Amniotic stem cell (primary cell): ENCODE measurements at places on chromosomes 7 and 10.

DNA sequence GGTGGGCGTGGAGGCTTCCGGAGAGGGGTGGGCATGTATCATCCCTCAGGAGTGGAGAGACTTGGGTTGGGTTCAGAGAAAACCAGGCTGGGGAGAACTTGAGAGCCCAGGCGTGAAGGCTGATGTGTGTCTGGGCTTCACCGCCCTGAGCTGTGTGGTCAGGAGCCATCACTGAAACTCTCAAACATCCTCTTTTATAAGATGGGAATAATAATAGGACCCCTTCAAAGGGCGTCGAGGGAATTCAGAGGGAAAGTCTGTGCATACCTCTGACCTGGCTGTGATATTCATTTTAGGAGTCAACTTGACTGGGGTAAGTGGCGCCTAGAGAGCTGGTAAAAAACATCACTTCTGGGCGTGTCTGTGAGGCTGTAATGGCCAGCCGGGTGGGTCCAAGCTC, 21.1 kb upstream of the PSMG3 start:
- DNase-seq, result no peak

DNA sequence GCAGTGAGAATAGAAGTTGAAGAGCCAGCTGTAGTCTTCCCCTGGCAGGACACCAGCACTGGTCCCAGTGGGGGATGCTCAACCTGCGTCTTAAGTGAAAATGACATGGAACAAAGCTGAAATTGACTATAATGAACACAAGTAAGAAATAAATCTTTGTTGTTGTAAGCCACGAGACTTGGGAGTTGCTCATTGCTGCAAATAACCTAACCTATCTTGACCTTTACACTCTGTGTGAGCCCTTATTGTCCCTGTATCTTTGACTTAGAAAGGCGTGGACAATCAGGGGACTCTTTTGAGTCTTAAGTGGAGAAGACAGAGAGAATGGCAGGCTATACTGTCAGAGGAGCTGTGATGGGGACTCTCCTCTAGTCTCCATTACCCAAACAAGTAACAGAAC, 16.9 kb downstream of the ZC3HAV1L start:
- no peak for DNase-seq

DNA sequence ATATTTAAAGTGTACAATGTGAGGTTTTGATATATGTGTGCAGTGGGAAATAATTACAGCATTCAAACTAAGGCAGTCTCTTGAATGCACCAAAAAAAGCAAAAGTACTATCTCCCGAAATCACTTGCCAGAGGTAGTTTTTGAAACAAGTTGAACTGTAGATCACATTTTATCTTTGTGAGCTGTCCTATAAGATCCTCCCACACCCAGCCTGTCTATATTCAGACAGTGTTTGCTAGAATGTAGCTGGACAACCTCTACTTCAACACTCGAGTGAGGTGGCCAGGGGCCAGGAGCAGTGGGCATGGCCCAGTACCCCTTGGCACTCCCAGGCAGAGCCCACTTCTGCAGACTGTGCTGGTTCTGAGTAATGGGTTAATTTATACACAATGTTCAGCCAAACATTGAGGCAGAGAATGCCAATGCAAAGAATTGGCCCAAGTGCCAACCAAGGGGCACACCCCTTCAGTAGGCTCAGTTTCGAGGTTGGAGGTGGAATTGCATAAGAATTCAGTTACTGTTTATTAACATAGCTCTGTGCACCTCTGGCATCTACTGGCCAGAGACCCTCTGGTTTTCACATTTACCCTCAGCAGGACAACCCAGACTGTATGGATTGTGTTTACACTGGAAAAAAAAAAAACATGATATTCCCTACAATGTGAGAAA, 70.5 kb downstream of the AHR start:
- DNase-seq, result no peak

DNA sequence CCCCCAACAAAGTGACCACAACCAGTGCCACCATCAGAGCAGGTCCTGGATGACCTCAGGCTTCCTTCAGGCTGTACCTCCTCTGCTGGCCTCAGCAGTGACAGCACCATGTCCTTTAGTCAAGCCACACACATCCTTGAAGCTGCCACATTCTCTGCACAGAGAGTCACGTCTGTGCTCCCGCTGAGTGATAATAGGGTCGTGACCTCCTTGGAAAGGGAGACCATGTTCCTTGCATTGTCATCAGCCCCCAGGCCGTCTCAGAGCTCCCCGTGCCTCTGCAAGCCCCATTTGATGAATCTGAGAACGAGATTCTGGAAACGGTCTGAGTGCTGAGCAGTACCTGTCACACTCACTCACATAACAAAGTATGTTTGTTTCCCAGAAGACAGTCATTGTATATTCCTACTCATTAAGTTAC, 106.5 kb upstream of the PRR15 start:
- DNase-seq, result no peak

DNA sequence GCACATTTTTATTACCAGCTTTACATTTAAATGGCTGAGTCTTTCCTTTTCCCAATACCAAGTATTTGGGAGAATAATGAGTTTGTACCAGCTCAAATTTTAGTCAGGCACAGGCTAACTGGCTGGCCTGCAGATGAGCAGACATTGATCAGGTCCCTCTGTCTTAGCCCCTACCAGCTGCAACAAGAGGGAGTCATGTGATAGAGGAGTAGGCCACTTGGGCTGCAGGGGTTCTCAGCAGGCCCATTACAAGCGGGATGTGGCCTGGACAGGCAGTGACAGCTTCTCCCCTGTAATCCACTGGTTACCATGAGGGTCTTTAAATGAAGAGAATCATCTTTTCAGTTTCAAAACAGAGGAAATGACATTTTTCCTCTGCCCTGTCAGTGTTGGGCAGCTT, 283.6 kb downstream of the SUGCT start:
- no peak for DNase-seq

- no peak for DNase-seq
Observed at GRCh38 chr7:87375662-87376435, 30.4 kb downstream of the CROT start.

DNA sequence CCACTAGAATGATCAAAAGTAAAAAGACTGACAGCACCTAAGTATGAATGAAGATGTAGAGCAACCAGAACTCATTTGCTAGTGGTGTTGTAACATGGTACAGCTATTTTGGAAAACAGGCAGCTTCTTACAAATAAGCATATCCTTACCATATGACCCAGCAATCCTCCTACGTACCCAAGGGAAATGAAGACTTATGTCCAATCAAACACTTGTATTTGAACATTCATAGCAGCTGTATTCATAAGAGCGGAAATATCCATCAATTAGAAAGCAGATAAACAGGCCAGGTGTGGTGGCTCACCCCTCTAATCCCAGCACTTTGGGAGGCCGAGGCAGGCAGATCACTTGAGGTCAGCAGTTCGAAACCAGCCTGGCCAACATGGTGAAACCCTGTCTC, 53.0 kb downstream of the KLRG2 start:
- DNase-seq, result no peak

GRCh38 chr10:80786322-80786721, 248.6 kb downstream of the SH2D4B start:
- no peak for DNase-seq

- DNase-seq, result no peak
Observed at GRCh38 chr7:30150711-30151110, 15.9 kb downstream of the MTURN start.

GRCh38 chr7:17183630-17184328, 114.7 kb upstream of the AHR start:
- no peak for DNase-seq

GRCh38 chr10:118689070-118689858, 65.5 kb downstream of the CACUL1 start:
- DNase-seq, result no peak

GRCh38 chr7:84412161-84412969, 217.8 kb upstream of the SEMA3A start:
- DNase-seq, result peak; percentile 74

- no peak for DNase-seq
Observed at GRCh38 chr10:123574109-123574698, 92.0 kb upstream of the GPR26 start.

GRCh38 chr10:1954300-1954699, 217.0 kb upstream of the ADARB2 start:
- DNase-seq, result no peak

- no peak for DNase-seq
Observed at GRCh38 chr7:154836021-154836448, 166.9 kb downstream of the PAXIP1 start.

- no peak for DNase-seq
Observed at GRCh38 chr7:43513251-43513650, 69.7 kb upstream of the STK17A start.

DNA sequence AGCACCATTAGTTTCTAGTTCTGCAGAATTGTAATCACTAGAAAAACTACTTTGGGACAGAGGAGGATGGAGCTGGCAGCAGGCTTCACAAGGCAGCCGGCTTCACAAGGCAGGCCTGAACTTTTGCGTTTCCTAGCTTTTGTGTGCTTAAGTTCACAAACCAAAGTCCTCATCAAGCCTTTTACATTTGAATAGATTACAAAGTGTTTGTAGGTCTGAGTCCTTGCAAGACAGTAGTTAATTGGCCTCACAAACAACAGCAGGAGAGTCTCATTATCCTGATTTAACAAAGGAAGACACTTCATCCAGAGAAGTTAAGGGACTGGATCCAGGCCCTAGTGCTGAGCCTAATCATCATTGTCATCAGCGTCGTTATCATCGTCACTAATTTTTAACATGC, 147.8 kb upstream of the AUTS2 start:
- no peak for DNase-seq

DNA sequence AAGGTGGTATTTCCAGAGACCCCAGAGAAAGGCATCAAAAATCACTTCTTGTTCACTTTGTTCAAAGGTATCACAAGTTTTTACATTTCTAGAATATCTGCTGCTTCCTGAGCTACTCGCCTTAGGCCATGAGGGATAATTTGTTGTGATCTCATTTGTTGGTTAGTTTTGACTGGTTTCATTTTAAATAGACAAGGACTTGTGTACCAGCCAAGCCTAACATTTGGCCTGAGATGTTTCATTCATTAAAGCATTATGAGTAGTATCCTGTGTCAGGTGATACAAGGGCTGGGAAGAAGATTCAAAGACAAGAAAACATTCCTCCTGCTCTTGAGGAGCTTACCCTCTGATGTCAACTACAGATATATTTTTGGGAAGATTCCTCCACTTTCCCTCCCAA, 170.3 kb upstream of the FAM171A1 start:
- peak; percentile 7 for DNase-seq

- DNase-seq, result no peak
Observed at GRCh38 chr10:48750019-48750418, 65.3 kb downstream of the WDFY4 start.

GRCh38 chr7:1691601-1692514, 21.8 kb downstream of the ELFN1 start:
- no peak for DNase-seq

GRCh38 chr10:72801263-72801868, 92.2 kb upstream of the OIT3 start:
- DNase-seq, result no peak

- DNase-seq, result no peak
Observed at GRCh38 chr10:3213758-3214515, 41.4 kb upstream of the PITRM1 start.

GRCh38 chr7:10579561-10579960, 394.1 kb upstream of the PHF14 start:
- DNase-seq, result no peak

GRCh38 chr10:26773633-26774032, 76.1 kb downstream of the PDSS1 start:
- DNase-seq, result no peak

GRCh38 chr7:86784765-86785164, 141.1 kb downstream of the GRM3 start:
- no peak for DNase-seq

GRCh38 chr7:55413442-55413841, 48.3 kb downstream of the LANCL2 start:
- no peak for DNase-seq

- no peak for DNase-seq
Observed at GRCh38 chr7:96778263-96778662, 68.6 kb upstream of the SEM1 start.

DNA sequence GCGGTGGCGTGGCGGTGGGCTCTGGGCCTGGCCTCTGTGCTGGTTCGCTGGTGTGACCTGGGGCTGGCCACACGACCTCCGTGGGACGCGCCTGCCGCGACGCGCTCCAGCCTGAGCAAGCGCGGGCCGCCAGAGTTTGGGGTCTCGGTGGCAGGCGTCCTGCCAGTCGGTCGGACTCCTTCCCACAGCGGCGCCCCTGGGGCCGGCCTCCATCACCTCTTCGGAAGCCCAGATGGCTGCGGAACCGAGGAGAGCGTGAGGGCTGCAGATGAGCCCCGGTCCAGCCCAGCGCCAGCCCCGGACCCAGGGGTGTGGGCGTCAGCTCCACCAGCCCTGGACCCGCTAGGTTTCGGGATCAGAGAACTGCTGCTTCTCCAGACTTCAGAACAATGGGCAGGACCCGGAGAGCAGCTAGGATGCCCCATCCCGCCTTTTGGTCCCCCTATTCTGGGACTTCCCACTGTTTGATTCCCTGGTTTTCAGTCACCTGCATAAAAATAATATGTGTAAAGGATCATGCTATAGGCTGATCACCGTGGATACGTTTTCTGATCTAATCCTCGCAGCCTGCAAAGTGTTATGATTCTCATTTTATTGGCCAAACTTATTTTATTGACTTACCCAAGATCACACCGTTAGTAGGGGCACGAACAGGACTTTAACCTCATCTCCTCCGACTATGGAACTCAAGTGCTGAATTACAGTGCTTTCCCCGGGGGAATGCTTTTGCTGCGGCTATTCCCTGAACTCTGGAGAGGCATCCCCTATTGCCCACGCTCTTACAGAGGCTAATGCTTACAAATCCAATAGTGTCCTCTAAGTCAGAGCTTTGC, 2.8 kb downstream of the CYP26C1 start:
- no peak for DNase-seq

DNA sequence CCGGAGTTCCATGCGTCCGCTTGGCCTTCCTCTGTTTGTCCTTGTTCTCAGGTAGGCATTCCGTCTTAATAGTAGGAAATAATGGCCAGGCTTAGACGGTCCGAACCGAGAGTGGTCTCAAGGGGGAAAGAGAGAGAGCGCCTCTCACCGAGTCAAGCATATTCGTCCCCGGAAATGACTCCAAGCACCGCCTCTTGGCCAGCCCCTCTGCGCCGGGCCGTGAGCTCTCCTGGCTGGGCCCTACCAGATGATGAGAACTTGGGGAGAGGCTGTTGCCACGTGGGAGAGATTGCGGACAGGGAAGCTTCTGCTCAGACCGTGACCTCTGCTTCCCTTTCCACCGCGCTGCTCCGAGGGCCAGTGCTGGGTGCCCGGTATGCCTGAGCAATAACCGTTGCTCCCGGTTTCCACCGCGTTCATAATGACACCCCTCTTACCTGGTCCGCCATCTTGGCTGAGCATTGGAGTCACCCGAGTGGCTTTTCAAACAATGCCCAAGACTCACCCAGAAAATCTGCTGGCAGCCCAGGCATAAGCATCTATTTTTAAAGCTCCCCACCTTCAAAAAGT, 251.1 kb upstream of the SHH start:
- DNase-seq, result no peak
